Activated naive CD4-positive, alpha-beta T cell treated with anti-CD3 and anti-CD28 coated beads, Interleukin-2, amount 50 U/mL, for 16 hours (primary cell): ENCODE measurements at places on chromosomes 3 and 15.
A peak's percentile ranks its signal among the peaks of the same experiment; 100 is the strongest.

DNA sequence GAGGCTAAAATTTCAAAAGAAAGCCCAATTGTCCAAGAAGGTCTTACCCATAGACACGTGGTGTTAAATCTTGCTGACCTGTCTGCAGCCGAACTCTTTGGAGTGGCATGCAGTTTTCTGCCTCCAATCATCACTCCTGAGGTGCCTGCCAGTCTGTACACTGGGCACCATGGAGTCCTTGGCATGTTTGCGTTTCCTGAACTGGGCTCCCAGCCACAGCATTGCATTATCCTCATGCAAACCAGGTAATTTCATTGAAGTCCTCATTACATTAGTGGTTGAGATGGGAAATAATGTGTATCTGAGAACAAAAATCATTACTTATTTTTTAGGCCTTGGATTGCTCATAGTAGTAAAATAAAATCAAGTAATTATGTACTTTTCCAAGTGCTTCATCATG, 152.3 kb downstream of the AKAP13 start:
- no peak for DNase-seq

DNA sequence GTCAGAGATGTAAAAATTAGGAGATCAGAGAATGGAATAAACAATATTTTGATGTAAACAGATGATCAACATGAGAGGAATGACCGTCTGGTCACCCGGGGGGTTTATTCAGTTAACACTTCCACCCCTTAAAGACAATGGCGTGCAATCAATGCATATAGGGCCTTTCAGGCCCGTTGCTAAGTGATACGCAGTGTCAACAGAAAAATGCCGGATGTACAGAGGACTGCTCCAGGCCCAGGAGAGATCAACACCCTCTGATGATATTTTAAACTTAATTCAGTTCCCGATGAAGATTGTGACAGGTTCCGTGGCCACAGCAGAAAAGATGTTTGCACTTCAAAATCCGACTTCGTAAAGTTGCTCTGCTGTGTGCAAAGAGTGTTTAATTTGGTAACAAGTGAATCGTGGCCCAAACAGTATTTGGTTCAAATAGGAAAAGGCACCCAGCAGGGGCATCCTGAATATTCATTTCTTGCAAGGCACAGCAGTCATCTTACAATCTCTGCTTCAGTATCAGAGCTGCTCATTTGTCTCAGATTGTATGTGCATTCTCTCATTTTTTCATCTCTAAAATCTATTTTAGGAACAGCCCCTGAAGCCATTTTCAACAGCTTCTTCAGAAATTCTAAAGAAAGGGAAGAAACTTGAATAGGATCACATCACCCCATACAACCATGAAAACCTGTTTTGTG, 72.6 kb downstream of the FOXB1 start:
- no peak for DNase-seq

DNA sequence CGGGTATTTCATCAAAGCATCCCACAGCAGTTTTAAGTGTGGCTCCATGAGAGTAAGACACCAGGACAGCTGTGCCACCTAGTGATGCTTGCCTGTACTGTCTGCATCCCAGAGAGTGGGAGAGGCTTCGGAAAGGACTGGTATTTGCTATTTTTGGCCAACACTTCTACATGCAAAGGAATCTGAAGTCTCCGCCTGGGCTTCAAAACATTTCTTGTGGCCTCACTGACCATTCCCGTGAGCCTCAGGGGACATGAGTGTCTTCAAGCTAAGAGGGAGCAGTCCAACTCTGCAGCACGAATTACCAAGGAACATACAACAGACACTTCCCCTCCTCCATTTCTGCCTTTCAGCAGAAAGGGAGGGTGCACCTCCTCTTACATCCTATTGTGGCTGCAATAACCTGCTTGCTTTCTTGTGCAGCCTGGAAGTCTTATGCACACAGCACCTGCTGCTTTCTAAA, 177.5 kb downstream of the RORA start:
- DNase-seq, result no peak

- DNase-seq, result no peak
Measured at GRCh38 chr15:50009634-50010033, 109.4 kb downstream of the ATP8B4 start.

- DNase-seq, result no peak
Measured at GRCh38 chr3:63946753-63947152, 34.6 kb upstream of the SCAANT1 start.

DNA sequence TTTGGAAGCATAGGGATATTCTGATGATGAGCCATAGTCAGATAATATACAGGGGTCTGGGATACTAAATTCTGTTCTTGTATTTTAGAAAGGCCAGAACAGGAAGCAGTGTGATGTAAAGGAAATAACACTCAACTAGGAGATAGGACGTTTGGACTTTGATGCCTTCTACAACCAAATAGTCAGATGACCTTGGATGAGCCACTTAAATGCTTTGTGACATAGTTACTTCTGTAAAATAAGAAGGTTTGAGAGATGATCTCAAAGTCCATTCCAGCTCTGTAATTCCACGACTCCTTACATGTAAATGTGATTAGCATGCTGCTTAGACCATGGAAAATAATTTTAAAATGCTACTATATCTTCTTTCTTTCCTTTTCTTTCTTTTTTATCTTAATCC, 29.5 kb upstream of the CCDC54 start:
- no peak for DNase-seq

- no peak for DNase-seq
Measured at GRCh38 chr3:8147711-8148110, 353.9 kb upstream of the LMCD1 start.

- no peak for DNase-seq
Measured at GRCh38 chr3:43093006-43093405, 12.9 kb downstream of the POMGNT2 start.

DNA sequence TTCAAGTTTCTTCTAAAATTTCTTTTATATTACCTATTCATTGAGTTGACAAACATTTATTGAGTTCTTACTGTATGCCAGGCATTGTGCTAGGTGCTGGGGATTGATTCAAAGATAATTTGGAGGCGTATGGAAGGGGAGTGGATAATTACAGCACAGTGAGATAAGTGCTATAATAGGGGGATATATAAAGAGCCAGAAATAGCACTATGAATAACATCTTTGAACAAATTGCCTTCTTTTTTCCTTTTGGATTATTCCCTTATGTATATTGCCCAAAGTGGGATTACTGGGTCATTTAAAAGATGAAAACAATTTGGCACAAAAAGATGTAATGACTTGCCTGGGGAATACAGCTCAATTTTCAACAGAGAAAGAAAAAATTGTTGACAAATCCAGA, 64.6 kb downstream of the LPP start:
- DNase-seq, result no peak

DNA sequence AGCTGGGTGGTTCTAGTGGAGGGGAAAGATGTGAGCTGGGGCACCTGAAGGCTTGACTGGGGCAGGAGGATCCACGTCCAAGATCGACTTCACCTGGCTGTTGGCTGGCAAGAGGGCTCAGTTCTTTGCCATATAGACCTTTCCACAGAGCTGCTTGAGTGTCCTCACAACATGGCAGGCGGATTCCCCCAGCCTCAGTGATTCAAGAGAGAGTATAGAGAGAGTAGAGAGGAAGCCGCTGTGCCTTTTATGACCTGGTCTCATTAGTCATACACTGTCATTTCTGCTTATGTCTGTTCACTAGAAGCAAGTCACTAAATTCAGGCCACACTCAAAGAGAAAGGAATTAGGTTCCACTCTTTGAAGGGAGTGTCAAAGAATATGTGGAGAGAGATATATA, 101.6 kb downstream of the APBA2 start:
- DNase-seq, result peak; percentile 34
